ENCODE measurements at places on chromosomes 13 and 19.

DNA sequence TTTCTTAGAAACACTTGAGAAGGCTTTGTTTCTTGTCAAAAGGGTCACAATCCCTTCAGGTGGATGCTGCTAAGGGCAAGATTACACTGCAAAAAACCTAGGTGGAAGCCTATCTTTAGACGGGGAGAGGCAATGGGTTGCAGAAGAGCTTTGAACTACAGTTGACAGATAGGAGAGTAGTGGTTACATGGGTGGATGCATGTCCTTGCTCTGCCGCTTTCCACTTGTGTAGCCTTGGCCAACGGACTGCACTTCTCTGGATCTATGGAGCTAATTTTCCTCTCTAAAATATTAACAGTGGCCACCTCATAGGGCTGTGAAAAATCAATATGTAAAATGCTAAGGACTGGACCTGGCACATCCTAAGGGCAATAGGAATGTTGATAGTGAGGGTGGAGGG lies 980 bp downstream of the BCKDHA start:
- DNase-seq = no peak

GRCh38 chr13:113088691-113089020 lies 16.9 kb upstream of the F7 start:
- DNase-seq = no peak

GRCh38 chr19:29278716-29279115 lies 65.8 kb upstream of the UQCRFS1 start:
- no peak for DNase-seq

GRCh38 chr19:48152551-48152950 lies 17.6 kb downstream of the LIG1 start:
- peak; percentile 75 for DNase-seq

- DNase-seq = no peak
These were observed 11.2 kb upstream of the KCNC3 start for GRCh38 chr19:50340331-50340730.

- DNase-seq = peak; percentile 74
These were observed 24.5 kb upstream of the ZNF83 start for GRCh38 chr19:52662631-52663030.

DNA sequence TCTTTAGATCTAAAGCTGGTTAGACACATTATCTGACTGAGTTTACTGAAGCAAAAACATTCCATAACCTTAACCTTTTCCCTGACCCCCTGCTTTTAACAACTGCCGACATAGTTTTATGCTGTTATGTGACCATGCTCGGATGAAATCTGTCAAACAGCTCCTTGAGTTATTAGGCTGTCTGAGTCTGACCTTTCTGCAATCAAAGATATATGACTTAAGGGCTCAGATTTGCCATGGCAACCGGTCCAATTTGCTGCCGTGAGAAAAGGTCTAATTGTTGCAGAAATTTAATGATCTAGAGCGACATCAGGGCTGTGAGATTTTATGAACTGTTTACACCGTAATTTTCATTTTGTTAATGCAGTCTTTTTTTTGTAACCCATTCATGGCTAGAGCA lies 61.8 kb downstream of the URI1 start:
- no peak for DNase-seq

GRCh38 chr13:111547726-111548273 lies 227.4 kb downstream of the TEX29 start:
- DNase-seq = no peak

GRCh38 chr13:18947376-18947977 lies 234.1 kb downstream of the TUBA3C start:
- DNase-seq = no peak

DNA sequence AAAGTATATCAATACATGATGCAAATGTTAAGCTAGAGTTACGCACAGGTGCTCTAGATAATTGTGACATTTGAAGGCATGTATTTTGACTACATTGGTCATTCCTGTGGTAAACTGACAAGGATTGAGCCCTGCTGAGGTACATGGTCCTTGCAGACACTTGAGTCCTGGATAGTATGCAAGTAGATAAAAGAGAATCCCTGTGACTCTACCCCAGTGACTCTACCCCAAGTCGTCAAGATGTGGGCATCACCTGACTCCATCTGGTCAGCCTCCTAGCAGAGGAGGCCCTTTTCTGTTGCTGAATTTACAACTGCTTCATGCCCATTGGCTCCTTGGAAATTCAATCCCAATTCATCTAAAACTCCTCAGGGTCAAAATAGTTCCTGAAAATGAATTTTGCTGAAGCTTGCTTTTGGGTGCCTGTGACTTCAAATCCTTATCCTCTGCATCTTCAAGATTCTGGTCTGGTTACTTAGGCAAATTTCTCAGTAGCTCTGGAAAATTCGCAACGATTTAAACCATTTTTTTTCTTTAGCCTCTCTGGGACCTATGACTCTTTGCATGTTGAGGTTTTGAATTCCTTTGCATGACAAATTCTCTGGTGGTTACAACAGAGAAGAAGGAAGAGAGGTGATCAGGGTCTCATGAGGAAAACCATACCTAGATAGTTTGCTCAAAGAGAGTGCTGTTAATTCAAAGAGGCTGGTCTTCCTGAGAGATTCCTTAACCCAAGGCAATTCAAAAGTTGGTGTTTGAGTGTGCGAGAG lies 422.1 kb downstream of the FGF9 start:
- DNase-seq = no peak

DNA sequence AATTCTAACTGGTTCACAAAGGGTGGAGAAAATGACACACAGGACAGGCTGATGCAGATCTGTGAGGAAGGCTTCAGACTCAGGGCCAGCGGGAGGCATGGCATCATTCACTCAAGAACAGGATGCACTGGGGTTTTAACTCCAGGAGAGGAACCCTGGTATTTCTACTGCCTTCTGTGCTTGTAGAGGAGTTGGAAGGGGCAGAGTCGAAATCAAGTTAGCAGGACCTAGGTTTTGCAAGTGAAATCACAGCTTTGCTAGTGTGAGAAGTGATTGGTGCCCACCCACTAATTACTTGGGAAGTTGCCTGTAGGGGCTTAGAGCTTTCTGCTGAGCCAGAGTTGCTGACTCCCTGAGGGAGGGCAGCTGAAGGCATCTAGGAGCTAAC lies 92.7 kb downstream of the AKAP11 start:
- peak; percentile 9 for DNase-seq

GRCh38 chr19:51030631-51031030 lies 4.2 kb downstream of the KLK12 start:
- no peak for DNase-seq

DNA sequence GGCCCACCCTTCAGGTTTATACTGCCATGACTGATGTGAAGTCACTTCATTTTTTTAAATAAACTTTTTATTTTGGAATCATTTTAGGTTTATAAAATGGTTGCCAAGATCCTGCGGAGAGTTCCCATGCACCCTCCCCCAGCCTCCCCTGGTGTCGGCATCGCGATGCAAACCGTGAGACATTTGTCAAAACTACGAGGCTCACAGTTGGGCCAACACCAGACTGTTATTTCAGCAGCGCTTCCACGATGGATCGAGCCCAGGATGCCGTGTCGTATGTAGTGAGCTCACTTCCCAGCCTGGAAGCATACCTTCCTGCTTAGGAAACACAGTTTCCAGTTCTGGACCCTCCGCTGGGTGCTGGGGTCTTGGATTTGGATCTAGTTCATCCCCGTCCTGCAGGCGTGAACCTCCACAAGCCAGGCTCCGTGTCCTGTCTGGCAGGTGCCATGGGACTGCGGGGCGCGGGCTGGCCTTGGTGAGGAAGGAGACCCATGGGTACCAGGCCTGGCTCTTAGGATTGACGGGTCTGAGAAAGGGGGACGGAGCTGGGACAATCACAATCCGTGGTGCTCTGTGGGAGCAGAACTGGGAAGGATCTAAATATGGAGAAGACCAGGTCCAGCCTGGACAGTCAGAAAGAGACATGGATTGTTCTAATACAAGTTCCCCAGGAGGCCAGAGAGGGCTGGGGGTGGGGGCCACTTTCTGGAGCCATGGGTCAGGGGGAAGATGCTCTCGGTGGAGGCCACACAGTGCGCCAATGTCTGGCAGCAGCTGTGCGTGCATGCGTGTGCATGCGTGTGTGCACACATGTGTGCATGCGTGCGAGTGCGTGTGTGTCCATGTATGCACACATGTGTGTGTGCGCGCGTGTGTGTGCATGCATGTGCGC lies 2.4 kb upstream of the SBK2 start:
- no peak for DNase-seq

GRCh38 chr19:50590191-50590590 lies 22.0 kb upstream of the LRRC4B start:
- DNase-seq = no peak

GRCh38 chr13:57673197-57673596 lies 41.7 kb downstream of the PCDH17 start:
- no peak for DNase-seq

DNA sequence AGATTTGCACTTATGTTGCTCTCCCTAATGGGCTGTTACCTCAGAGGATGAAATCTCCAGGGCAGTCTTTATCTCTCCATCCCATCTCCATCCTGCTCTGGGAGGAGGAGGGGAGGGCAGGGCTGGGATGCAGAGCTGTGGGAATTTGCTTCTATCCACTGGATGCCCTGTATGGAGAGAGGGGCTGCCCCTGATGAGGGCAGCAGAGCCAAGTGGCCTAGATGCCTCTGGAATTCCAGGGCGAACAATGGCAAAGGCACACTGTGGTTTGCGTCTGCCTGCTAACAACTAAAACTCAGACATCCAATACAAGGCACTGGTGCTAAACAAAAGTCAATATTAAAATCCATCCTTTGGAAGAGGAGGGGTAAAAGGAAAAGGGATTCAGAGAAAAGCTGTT lies 165.1 kb downstream of the COG6 start:
- DNase-seq = no peak

DNA sequence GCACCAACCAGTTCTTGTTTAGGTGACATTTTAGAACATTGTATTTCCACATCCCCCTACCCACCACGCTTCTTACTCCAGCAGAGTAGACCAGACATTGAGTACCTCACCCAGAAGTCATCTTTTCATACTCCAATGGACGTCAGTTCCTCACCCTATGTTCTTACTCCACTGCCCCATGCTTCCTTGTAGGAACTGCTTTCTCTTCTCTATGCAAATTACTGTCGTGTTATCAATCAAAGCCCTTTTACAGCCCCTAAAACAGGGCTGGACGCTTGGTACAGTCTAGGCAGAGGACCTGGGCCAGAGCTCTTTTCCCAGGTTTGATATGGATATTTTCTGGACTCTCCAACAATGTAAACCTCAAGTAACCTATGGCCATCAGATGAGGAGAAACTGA lies 58.2 kb downstream of the USP12 start:
- no peak for DNase-seq

DNA sequence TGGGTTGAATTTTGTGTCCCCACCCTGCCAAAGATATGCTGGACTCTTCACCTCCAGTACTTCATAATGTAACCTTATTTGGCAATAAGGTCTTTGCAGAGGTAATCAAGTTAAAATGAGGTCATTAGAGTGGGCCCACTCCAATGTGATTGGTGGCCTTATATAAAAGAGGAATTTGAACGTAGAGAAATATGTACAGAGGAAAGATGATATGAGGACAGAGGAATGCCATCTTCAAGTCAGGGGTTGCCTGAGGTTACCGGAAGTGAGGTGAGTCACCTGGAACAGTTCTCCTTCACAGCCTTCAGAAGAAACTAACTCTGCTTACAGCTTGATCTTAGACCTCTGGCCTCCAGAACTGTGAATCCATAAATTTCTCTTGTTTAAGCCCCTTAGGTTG lies 69.9 kb downstream of the GPC5 start:
- peak; percentile 8 for DNase-seq

DNA sequence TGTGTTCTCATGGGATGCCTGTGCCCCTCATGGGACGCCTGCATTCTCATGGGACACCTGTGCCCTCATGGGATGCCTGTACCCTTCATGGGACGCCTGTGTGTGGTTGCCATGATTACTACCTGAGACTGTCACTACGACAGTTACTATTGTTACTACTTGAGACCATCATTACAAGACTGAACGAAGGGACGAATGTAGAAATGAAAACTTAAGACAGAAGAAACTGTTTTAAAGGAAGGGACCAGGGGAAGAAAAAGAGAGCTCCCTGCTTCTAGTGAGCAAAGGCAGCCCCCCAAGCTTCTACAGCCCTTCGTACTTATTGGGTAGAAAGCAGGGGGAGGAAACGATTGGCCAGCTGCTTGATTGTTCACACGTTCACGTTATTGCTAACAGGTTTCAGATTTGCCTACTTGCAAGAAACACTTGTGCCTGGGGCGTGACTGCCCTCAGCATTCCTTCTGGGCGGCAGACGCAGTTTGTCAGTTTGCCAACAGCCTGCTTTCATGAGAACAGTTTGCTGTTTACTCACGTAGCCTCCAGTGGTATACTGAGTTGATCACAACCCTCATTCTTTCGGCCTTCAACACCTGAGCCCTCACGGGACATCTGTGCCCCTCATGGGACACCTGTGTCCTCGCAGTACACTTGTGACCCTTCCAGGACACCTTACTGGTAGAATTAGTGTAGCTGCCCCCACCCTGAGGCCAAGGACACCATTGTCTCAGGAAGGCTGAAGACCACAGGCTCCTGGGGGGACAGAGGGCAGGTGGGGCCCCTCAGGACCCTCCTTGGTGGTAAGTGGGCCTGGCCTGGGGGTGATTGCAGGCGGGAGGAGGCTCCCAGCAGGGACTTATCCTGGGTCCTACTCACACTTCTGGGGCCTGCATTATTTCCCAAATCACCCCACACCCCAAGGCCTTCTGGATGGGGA lies 2.5 kb upstream of the S1PR4 start:
- peak; percentile 92 for DNase-seq

DNA sequence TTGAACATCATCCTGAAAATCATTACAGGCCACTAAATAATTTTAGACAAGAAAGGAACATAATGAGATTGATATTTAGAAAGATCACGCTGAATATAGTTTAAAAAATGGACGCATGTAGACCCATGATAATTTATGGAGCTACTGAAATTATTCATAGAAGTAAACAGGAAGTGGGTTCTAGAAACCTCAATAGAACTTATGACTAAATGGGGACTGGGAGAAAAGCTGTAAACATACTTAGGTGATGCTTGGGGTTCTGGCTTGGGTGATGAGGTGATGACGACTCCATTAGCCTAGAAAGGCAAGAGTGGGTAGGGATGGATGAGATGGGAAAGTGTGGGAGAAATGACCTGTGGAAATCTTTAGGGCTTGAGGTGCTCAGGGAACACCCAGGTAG lies 484.0 kb downstream of the MYO16 start:
- peak; percentile 32 for DNase-seq

- DNase-seq = no peak
These were observed 11.7 kb upstream of the SULT2A1 start for GRCh38 chr19:47897861-47898260.

DNA sequence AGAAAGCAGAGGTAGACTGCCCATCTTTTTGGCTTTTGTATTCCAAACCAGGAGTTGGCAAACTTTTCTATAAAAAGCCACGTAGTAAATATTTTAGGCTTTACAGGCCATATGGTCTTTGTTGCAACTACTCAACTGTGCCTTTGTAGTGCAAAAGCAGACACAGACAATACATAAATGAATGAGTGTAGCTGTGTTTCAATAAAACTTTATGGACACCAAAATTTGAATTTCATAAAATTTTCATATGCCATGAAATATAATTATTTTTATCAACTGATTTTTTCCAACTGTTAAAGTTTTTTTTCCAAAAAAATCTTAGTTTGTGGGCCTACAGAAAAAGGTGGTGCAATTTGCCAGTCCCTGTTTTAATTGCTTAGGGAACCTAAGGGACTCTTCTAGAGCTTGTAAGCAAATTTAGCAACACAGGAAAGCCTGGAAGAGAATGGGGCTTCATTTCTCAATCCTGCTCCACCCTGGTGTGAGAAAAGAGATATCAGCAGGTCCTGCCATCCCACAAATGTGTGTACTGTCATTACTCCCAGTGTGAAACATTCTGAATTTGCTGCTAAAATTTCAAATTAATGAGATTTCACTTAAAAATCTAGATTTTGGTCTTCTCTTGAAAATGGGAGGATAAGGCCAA lies 194.2 kb downstream of the RGCC start:
- no peak for DNase-seq

GRCh38 chr19:39405261-39405957 lies 1.2 kb upstream of the ZFP36 start:
- no peak for DNase-seq

Data from A172 (cell line).